ENCODE measurements at places on chromosomes 6 and 20.

- DNase-seq, result no peak
Measured at GRCh38 chr20:41649489-41649888, 31.3 kb upstream of the CHD6 start.

DNA sequence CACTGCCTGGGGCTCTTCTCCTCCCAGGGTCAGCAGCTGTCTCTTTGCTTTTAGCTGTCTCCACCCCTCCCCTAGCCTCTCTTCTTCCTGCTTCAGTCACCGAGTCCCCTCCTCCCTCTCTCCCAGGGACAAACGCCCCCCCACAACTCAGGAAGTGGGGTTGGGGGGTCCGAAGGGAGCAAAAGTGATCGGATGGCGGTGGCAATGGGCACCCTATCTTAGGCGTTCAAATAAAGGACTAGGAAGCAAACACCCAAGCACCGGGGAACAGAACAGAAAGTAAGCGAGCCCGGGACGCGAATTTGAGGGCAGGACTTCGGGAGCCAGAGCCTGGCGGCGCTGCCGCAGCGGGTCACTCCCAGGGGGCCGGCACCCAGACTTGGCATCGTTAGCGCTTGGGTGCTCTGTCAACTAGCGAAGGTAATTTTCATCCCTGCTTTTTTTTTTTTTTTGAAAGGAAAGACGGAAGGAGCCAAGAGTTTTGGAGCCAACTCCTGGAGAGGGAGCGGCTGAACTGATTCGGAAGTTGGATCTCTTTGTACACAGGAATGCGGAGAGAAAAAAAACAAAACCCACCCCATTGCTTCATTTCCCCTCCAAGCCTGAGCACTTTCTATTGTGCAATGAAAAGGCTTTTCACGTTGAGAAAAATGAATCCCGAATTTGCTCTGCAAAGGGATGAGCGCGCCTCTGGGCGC is 815 bp upstream of the ITPR3 start:
- DNase-seq, result peak; percentile 36

GRCh38 chr20:14335052-14335451 is 2.4 kb downstream of the FLRT3 start:
- no peak for DNase-seq

GRCh38 chr6:129022011-129022553 is 139.1 kb downstream of the LAMA2 start:
- DNase-seq, result no peak

- no peak for DNase-seq
Measured at GRCh38 chr6:43723737-43724295, 36.2 kb upstream of the MRPS18A start.

GRCh38 chr6:161235776-161236633 is 37.9 kb downstream of the AGPAT4 start:
- DNase-seq, result no peak

All from fibroblast of skin of left quadriceps (primary cell).